ENCODE measurements at places on chromosomes 11 and 22.

DNA sequence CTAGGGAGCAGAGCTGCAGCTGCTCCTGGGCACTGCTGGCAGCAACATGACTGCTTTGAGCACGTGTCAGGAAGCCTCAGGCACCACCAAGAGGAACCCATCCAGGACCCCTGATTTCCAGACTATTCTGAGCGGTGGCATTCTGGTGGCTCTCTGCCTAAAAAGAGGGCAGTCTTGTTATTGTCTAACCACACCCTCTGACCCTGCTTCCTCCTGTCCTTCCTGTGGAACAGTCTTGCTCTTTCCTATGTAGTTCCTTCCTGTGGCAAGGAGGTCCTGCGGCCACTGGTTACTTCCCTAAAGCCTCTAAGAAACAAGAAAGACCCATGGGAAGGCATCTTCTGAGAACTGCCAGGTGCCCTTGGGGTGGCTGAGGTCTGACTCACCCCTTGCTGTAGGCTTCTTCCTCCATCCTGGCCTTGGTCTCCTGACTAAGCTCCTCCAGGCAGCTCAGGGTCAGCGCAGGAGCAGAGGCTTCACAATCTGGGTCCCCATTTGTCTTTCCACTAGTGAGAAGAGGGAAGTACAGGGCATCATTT is 13.1 kb upstream of the LYVE1 start:
- DNase-seq = no peak

DNA sequence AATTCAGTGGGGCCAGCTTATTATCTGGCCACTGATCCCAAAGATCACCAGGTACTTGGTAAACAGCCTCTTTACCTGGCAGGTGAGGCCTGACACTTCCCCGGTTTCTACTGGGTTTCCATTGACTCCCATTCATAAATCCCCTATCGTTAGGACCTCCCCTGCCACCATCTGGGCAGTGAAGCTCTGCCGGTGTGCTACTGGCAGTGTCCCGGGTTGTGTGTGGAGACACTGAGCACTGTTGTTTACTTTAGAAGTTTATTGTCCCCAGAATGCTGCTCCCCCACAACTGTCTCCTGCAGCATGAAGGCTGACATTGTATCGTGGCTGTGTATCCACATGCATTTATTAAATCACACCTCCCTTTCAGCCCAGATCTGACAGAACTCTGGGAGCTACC is 142.7 kb downstream of the WNT7B start:
- DNase-seq = no peak

DNA sequence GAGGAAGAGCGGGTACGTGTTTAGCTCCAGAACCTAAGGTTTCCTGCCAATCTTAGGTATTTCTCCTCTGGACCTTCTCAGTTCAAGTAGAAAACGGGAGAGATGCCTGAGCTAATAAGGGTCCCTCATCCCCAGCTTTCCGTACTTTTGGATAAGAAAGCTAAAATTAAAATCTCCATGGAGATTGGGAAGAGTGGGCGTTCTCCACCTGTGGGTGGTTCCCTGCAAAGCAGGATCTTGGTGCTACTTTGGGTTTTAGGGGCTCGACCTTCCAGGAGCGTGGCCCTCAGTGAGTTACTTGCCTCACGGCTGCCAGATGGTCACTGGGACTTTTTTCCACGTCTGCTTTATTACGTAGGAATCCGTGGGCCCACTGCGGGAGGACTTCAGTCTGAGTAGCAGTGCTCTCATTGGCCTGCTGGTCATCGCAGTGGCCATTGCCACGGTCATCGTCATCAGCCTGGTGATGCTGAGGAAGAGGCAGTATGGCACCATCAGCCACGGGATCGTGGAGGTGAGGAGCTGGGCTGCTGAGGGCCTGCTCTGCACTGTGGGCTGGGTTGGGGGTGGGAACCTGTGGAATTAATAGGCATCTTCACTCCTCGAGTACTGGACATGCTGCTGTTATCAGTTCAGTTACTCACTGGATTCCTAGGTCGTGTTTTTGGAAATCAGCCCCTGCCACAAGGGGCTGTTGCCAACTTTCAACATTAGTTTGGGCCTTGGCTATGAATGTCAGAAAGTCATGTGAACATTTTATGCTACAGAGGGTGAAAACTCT is 17.8 kb upstream of the ST14 start:
- DNase-seq = no peak

GRCh38 chr11:87358461-87358860 is 320.7 kb downstream of the TMEM135 start:
- DNase-seq = no peak

DNA sequence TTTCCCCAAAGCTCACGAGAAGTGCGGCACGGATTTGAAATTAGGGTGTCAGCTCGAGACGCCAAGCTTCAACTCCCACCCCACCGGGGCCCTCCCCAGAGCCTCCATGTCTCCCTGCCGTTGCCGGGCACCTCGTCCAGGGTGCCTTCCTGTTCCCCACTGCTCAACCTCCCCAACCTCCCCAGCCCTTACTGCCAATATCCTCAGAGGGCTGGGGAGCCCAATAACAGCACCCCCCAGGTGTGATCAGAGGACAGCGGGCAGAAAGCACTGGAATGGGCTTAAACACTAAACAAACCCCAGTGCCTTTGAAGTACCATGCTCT is 1336.4 kb downstream of the TBC1D22A start:
- no peak for DNase-seq

GRCh38 chr22:35601743-35602615 is 15.2 kb downstream of the MB start:
- DNase-seq = no peak

- no peak for DNase-seq
Measured at GRCh38 chr11:59283311-59283710, 70.6 kb upstream of the MPEG1 start.

- DNase-seq = no peak
Measured at GRCh38 chr11:33909150-33909549, 17.3 kb upstream of the LMO2 start.

DNA sequence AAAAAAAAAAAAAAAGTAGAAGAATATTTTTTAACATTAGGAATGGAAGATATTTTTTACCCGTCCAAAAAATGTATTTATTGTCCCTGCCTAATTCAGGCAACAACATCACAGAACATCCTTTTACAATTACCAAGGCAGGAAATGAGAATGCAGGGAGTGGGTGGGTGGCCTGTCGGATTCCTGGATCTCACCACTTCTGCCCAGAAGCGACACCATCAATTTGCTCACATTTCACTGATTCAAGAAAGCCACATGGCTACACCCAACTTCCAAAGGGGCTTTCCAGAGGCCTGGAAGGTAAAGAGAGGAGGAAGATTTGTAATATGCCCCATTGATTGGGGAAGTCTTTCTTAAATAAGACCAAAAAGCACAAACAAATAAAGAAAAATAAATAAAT is 93.8 kb upstream of the CLPB start:
- no peak for DNase-seq

DNA sequence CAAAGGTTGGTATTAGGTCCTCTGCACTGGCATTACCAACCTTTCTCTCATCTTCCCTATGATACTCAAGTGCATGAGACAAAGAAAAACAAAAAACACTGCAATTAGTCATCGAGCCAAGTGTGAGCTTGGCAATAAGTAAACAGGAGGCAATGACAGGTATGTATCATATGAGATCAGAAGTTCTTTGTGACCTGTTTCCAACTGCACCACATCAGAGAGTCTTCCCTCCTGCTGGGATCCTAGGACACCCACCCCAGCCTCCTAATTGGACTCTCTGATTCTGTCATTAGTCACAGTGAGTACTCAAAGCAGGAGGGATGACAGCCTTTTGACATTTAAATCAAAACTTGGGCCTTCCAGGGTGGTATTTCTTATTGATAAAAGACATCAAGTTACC is 7.8 kb upstream of the JAML start:
- no peak for DNase-seq

GRCh38 chr11:71302534-71302909 is 50.1 kb upstream of the SHANK2 start:
- DNase-seq = no peak

DNA sequence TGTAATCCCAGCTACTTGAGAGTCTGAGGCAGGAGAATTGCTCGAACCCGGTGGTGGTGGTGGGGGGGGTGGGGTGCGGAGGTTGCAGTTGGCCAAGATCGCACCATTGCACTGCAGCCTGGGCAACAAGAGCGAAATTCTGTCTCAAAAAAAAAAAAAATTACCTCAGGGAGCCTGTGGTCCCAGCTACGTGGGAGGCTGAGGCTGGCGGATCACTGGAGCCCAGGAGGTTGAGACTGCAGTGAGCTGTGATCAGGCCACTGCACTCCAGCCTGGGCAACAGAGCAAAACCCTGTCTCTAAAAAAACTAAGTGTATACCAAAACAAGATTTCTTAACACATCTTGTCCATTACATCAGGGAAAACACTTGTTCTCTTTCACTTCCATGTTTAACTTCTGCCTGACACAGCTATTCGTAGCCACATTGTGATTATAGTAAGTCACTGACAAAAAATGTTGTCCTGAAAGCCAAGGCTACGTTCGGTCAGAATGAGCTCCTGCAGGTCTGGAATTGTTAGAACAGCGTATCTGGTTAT is 1.4 kb downstream of the TMEM80 start:
- DNase-seq = no peak

DNA sequence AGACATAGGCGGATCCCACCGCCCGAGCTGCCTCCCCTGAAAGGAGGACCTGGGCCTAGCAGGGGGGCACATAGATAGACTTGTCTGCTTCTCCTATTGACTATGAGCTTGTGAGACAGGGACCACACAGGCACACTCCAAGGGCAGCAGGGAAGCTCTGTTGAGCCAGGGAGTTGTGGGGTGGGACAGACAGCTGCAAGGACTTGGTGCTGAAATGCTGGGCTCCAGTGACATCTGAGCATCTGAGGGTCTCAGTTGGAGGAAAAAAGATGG is 53.4 kb upstream of the ANO1 start:
- no peak for DNase-seq

DNA sequence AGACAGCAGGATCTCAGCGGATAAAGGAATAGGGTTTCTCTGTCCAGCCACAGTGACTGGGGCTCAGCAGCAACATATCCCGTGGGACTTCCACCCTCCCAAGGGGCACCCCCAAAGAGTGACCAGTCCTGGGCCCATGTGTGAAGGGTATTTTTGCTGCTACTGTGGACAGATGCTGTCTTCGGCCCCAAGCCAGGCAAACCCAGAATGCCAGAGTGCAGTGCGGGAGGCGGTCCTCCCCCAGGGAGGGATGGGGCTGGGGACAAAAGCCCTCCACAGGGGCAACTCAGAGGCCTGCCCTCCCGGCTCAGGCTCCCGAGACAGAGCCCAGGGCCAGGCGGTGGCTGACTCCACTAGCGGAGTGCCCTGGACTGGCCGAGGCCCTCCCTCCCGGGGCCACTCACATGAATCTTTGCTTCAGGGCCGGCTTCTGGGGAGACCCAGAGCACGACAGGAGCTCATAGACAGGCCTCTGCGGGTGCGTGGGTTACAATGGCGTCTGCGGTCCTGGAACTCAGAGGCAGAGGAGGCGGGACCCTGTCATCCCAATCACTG is 34.7 kb upstream of the WNT7B start:
- peak; percentile 62 for DNase-seq

DNA sequence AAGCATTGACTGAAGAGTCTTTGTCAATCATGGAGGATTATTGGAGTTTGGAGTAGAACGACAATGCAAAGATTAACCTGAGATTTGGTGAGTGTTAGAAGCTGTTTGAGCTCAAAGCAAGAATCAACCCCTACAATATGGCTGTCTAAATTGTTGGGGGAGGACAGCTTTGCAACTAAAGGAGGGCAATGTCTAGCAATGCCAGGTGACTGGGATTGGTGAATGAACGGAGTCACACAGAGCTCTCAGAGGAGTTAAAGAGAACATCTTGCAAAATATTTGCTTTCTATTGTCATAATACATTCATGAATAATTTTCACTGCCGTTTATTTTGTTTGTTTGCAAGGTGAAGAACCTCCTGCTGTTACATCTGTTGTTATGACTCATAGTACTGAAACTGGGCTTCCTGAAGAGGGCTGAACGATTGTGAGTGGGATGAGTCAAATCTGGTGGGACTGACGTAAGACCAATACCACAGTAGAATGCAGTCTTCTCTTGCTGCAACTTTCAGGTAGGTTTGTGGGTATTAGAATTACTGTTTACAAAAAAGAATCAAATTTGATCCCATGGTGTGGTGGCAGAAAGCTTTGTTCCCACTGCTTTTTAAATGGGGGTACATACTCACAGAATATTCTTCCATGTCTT is 281.9 kb downstream of the CADM1 start:
- DNase-seq = no peak

DNA sequence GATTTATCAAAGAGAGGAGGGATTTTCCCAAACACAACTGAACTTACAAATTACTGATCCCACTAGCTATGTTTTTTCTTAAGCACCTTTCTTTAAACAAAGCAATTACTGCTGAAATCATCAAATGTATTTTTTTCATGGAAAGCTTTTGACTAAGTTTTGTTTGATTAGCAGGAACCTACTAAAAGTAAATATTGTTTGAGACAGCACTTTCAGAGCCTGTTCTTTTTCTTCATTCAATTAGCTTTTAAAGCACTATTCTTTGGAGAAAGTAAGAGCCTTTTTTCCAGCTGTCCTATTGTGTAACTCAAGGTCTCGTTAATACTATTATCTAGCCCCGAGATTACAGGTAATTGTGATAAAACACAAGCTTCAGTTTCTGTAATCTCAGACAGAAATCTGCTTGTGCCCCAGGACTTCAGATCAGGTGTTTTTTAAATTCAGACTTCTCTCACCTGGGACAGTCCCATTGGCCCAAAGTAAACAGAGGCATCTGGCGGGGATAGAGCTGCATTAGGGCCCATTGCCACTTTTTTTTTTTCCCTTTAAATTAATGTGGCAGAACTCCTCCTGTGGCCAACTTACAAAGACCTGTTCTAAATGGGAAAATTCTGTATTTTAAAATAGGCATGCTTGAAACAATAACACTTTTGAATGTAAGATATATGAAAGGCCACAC is 11.0 kb downstream of the CSTPP1 start:
- no peak for DNase-seq

DNA sequence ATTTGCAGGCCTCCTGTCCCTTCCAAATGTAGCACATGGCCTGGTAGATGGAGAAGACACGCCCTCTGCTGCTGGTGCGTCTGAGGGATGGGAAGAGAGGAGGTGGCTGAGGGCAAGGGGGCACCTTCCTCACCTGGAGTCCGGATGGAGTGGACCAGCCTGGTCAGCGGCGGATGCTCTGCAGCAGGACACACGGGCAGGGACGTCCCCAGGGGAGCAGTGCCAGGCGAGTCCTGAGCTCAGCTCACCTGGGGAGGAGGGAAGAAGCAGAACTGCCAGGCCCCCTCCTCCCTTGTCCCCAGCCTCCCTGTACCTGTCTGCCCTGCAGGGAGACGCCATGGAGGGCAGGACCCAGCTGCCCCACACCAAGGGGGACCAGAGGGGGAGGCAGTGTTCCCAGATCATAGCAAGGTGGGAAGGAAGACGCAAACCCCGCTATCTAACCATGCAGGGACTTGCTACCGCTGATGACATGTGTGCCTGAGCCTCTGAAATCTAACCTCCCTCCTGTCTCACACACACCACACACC is 1495.9 kb downstream of the BRD1 start:
- no peak for DNase-seq

Measured in left forelimb (tissue), 1 donor.